ENCODE measurements at places on chromosomes 5 and 9.

GRCh38 chr5:133799571-133800237 is 168.7 kb downstream of the C5orf15 start:
- DNase-seq: no peak

- DNase-seq: no peak
These were observed 6.1 kb upstream of the PTGS1 start for GRCh38 chr9:122364783-122365150.

DNA sequence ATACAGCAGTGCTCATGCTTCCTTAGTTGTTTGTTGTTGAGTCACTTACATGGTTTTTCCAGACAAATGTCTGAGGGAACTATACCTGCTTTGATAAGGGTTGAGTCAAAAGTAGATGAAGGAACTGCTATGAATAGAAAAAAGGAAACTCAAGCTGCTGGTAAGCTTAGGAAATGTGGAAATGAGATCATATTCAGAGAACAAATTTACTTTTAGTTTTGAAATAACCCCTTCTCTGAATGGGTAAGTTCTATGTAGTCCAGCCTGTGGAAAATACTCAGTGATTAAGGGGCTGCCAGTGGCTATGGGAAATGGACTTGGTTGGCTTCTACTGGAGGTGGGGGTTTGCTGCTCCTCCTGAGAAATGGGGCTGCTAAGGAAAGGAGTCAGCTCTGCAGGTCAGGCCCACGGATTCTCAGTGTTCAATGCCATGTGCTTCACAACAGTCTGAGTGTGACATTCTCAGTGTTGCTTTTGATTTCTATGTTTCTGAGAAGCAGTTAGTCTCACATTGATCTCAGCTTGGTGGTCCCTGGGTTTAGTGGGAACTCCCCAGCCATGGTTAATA is 47.7 kb upstream of the GLRX start:
- DNase-seq: peak; percentile 42

DNA sequence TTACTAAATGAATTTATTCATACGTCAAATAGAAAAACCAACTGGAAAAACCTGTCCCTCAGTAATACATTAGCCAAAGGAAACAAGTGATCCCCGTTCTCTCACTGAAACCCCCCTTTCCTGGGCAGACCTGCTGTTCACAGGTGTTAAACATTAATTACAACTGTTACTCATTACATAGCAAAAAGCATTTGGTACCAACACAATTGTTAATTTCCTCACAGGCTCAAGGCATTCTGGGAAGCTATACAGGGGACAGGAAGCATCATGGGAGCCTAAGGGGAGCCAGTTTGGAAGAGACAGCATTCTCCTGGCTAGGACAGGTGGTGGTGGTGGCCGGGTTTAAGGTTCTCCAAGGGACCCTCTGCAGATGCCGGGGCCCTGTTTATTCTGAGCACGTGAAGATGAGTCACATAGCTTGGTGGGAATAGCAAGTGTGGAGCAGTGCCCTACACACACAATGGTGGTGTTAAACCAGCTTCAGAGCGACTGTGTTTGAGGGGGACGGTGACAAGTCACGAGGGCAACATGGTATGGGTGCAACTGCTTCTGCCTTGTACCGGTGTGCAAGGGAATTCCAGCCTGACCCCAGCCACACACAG is 62.6 kb upstream of the SLC25A51 start:
- DNase-seq: no peak

DNA sequence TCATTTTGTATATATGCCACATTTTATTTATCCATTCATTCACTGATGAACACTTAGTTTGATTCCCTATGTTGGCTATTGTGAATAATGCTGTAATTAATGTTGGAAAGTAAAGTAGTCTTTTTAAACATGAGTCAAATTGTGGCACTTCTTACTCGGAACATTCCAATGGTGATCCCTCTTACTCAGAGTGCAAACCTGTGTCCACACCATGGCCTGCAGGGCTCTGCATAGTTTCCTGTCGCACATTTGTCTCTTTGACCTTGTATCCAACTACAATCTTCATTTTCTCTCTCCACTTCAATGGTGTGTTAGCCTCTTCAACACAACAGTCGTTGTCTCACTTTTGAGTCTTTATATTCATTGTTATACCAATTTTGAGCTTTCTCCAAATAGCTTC is 98.1 kb upstream of the PAPPA start:
- no peak for DNase-seq

DNA sequence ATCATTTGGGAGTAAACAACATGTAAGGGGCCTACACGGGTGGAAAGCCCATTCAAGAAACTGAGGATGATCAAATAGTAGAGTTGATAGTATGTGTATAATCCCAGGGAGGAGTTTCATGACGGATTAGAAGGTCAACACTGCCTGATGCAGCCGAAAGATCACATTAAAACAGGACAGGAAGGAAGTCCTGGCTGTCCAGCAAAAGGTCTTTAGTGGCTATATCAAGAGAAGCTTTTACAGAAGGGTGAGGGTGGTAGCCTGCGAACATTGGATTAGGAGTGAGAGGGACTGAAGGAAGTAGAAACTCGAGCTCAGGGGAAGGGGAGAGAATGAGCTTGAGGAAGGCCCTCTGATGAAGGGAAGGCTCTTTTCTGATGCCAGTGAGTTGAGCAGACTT is 36.0 kb downstream of the DOCK8 start:
- DNase-seq: no peak

GRCh38 chr5:68873198-68873597 is 220.6 kb upstream of the SLC30A5 start:
- no peak for DNase-seq

DNA sequence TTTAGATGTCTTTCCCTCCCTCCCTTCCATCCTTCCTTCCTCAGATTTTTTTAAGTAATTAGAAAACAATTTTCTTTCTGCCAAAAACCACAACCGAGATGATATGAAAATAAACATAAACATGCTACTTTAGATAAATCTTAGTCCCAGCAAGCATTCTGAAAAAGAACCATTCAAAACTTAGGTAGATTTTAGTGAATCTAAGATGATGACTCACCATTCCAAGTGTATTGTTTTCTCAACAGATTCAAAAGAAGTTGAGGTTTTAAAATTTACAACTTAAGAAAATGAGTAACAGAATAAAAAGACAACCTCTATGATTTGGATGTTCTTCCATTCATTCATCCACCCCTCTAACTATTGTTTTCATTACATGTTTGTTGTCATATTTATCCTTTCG is 465.1 kb downstream of the PDE4D start:
- no peak for DNase-seq

GRCh38 chr5:136655468-136655867 is 290.1 kb upstream of the TRPC7 start:
- no peak for DNase-seq

DNA sequence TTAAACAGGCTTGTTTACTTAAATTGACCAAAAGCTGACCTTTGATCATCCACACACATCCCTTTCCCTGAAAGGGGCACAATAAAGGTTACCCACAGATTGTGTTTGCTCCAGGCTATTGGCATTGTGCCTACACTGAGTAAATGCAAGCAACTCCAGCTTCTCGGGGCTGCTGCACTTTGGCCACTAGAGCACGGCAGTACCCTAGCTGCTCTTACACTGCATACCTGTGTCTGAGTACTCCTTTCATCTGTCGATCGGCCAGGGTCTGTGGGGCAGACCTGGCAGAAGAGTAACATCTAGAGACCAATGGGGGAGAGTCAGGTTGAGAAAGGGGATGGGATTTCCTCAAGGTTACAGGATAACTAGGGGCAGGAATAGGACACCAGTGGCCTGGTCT is 281.9 kb upstream of the NMUR2 start:
- no peak for DNase-seq

GRCh38 chr9:95649801-95650213 is 133.0 kb upstream of the PTCH1 start:
- DNase-seq: no peak

- DNase-seq: no peak
These were observed 79.2 kb downstream of the ATP10B start for GRCh38 chr5:160772854-160773253.

GRCh38 chr9:122007837-122008236 is 85.3 kb downstream of the TTLL11 start:
- DNase-seq: peak; percentile 4

- no peak for DNase-seq
These were observed 48.4 kb downstream of the NDFIP1 start for GRCh38 chr5:142156839-142157463.

- no peak for DNase-seq
These were observed 17.4 kb downstream of the CCDC187 start for GRCh38 chr9:136286359-136286986.

- no peak for DNase-seq
These were observed 357.6 kb downstream of the RAB3C start for GRCh38 chr5:58940446-58940845.

DNA sequence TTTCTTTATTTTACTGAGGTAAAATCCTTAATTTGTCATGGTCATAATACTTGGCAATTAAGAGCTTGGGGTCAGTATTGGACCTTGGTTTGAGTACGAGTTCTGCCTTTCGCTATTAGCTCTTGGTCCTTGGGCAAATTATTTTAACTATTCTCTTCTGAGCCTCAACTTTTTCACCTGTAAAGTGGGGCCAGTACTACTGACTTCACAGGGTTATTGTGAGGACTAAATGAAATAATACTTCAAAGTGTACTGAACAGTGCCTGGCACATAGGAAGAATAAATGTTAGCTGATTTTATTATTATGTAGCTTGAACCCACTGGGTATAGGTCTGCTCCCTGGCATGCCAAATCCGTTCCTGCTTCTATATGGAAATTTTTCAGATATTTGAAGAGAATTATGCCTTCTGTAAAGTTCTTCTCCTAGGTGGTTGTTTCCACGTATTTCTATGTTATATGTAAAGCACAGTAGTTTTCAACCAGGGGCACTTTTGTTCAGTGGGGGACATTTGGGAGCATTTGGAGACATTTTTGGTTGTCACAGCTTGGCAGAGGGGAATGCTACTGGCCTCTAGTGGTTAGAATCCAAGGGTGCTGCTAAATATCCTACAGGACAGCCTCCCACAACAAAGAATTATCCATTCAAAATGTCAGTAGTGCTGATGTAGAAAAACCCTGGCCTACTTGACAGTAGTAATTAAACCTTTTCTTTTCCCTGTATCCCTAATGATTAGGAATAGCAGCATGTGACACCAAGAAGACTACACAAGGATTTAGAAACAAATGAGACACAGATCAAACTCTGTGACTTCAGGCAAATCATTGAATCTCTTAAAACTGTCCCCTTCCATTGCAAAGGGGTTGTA is 4.5 kb downstream of the RCL1 start:
- DNase-seq: no peak

DNA sequence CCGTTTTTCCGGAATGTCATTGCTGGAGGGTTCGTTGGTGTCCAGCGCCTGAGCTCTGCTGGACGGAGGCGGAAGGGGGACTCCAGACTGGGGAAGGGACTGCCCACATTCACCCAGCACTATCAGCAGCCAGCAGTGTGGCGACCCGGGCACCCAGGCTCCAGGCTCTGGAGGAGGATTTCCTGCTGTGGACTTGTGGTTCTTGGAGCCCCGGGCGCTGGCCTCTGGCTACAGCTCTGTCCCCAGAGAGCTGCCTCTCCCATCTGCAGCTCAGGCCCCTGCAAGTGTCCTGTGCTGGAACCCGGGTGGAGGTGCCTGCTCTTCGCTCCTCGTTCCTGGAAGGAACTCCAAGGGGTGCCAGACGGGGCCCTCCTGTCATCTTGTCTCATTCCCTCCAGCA is 152.6 kb downstream of the RGS3 start:
- no peak for DNase-seq

DNA sequence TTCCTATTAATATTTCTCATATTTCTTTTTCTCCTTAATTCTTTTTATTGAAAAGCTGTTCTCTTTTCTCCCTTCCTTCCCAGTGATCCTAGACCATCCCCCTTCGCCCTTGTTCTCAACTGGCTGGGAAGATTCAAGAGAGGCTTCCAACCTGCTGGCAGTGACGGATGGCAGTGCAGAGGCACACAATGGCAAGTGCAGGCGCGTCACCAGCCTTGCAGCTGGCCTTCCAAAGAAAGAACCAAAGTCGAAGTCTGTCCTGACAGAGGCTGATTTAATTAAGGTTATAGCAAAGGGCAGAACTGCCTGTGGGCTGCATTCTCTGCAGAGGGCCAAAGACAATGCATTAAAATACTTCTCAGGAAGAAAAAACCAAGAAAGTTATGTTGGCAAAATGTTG is 7.4 kb downstream of the CEMIP2 start:
- no peak for DNase-seq

GRCh38 chr9:73050065-73050816 is 97.4 kb upstream of the ALDH1A1 start:
- DNase-seq: no peak

DNA sequence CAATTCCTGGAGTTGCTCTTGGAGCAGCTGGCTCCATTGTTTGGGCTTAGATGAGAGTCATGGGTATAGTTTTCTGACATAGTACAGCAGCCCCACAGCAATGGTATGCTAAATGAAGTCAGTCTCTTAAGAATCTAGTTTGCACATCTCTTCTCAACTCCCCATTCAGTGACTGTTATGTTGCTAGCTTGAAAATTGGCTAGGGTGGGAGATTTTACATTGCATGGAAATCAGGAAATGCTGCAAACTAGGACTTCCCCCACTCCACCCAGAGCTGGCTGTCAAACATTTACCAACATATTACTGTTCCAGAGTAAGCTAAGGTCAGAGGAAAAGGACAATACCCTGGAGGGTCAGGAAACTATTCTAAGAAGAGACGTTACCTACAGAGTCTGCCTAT is 17.6 kb upstream of the FCHO2 start:
- no peak for DNase-seq

- DNase-seq: no peak
These were observed 30.6 kb downstream of the BAAT start for GRCh38 chr9:101354143-101354764.

- DNase-seq: no peak
These were observed 59.5 kb downstream of the PAPPA start for GRCh38 chr9:116212986-116213692.

GRCh38 chr9:80932181-80932580 is 757.2 kb downstream of the TLE1 start:
- DNase-seq: no peak

Data from activated CD8-positive, alpha-beta T cell treated with anti-CD3 and anti-CD28 coated beads, Interleukin-2, amount 10 ng/mL, durations not matched to agents 7 days and 5 days (primary cell).